Aorta (tissue), 5 donors: ENCODE measurements at places on chromosomes 12 and 14. TPM values are rescaled to one million over a fixed set of nuclear protein-coding genes. Genes with fewer than 3 reads are reported as not detected.

Gene SAMD15
- total RNA-seq = 0.71 TPM

Gene TESPA1
- total RNA-seq = 2.1 TPM

Gene TROAP
- 1.1 TPM for total RNA-seq

Gene GPR162
- total RNA-seq = 4.4 TPM

Gene LRFN5
- total RNA-seq = 0.94 TPM

Gene ATP6V1D
- total RNA-seq = 50.3 TPM

GRCh38 chr12:42638697-42639096 is 49.2 kb upstream of the PRICKLE1 start:
- H3K36me3 ChIP-seq = no peaks in the 10 kb centered on the region
- DNase-seq = no peak
- no peaks in the 10 kb centered on the region for H3K4me1 ChIP-seq
- no peak overlapping the region for H3K4me3 ChIP-seq
- no peak overlapping the region for H3K27ac ChIP-seq

- H3K4me3 ChIP-seq = no peak overlapping the region
- no peaks in the 10 kb centered on the region for H3K36me3 ChIP-seq
- no peaks in the 10 kb centered on the region for H3K4me1 ChIP-seq
- DNase-seq = no peak
- H3K27me3 ChIP-seq = no peaks in the 10 kb centered on the region
Observed at GRCh38 chr12:22617630-22618029, 7.3 kb upstream of the ETNK1 start.

DNA sequence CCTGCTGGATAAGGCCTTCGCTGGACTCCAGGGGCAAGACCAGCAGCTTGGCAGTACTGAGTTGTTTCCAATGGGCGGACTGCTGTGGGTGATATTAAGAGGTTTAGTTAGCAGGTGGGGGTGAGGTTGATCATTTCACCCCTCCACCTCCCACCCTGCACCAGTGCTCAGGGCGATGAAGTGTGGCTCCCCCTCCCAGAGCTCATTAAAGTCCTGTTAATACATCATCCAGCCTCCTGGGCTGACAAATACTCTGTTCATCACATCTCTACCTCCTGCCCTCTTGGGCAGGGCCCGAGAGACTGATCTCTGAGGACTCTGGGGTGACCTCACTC is 2.4 kb upstream of the FIGNL2 start:
- DNase-seq = no peak
- no peaks in the 10 kb centered on the region for H3K27me3 ChIP-seq
- no peaks in the 10 kb centered on the region for H3K4me1 ChIP-seq
- no peaks in the 10 kb centered on the region for H3K36me3 ChIP-seq
- no peak overlapping the region for H3K27ac ChIP-seq
- H3K4me3 ChIP-seq = no peak overlapping the region

DNA sequence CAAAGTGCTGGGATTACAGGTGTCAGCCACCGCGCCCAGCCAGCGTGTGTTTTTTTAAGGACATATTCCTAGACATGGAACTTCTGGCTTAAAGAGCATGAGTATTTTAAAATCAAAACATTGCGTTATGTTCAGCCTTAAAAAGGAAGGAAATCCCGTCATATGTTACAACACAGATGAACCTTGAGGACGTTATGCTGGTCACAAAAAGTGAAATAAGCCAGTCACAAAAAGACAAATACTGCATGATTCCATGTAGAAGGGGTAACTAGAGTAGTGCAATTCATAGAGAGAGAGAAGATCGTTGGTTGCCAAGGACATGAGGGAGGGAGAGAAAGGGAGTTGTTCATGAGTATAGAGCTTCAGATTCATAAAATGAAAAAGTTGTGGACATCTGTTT is 53.9 kb downstream of the ACACB start:
- no peaks in the 10 kb centered on the region for H3K27me3 ChIP-seq
- no peak overlapping the region for H3K27ac ChIP-seq
- no peaks in the 10 kb centered on the region for H3K36me3 ChIP-seq
- H3K4me1 ChIP-seq = no peaks in the 10 kb centered on the region
- no peak for DNase-seq
- no peak overlapping the region for H3K4me3 ChIP-seq

GRCh38 chr12:119423285-119423684 is 88.8 kb downstream of the CCDC60 start:
- H3K36me3 ChIP-seq = no peaks in the 10 kb centered on the region
- H3K4me1 ChIP-seq = no peaks in the 10 kb centered on the region
- H3K27me3 ChIP-seq = no peaks in the 10 kb centered on the region
- H3K4me3 ChIP-seq = no peak overlapping the region

- no peak overlapping the region for H3K4me3 ChIP-seq
- no peaks in the 10 kb centered on the region for H3K36me3 ChIP-seq
- peak; percentile 56 for DNase-seq
- H3K4me1 ChIP-seq = no peaks in the 10 kb centered on the region
- no peaks in the 10 kb centered on the region for H3K27me3 ChIP-seq
- H3K27ac ChIP-seq = no peak overlapping the region
Observed at GRCh38 chr14:94317259-94317658, 5.9 kb downstream of the SERPINA6 start.
